ENCODE measurements at places on chromosomes 5 and 9. TPM values are rescaled to one million over a fixed set of nuclear protein-coding genes. Genes with fewer than 3 reads are reported as not detected.

The SPATA9 gene
- polyA plus RNA-seq: not detected

The ORM2 gene
- polyA plus RNA-seq: not detected

The CCDC183 gene
- polyA plus RNA-seq: 4.0 TPM

The CCDC192 gene
- polyA plus RNA-seq: not detected

The CTSV gene
- polyA plus RNA-seq: not detected

The ASPN gene
- polyA plus RNA-seq: not detected

The NR5A1 gene
- not detected for polyA plus RNA-seq

The IFNK gene
- polyA plus RNA-seq: not detected

The TEK gene
- polyA plus RNA-seq: not detected

The SLC25A2 gene
- 0.29 TPM for polyA plus RNA-seq

The LIFR gene
- polyA plus RNA-seq: not detected

The SHB gene
- 0.16 TPM for polyA plus RNA-seq

The MRRF gene
- 38.6 TPM for polyA plus RNA-seq

The PLAC8L1 gene
- polyA plus RNA-seq: not detected

The HTR1A gene
- polyA plus RNA-seq: not detected

The PCDHB12 gene
- polyA plus RNA-seq: not detected

The SPINK4 gene
- not detected for polyA plus RNA-seq

The STXBP1 gene
- not detected for polyA plus RNA-seq

The ENHO gene
- polyA plus RNA-seq: 0.13 TPM

The ADRA1B gene
- polyA plus RNA-seq: not detected

The IFNA16 gene
- polyA plus RNA-seq: not detected

The FOXD1 gene
- 0.17 TPM for polyA plus RNA-seq

The CFAP90 gene
- not detected for polyA plus RNA-seq

The PCDHA8 gene
- polyA plus RNA-seq: not detected

The TGFBR1 gene
- 3.0 TPM for polyA plus RNA-seq

The FGF18 gene
- polyA plus RNA-seq: 0.07 TPM

The DENND4C gene
- 14.0 TPM for polyA plus RNA-seq

The CCDC69 gene
- polyA plus RNA-seq: 113 TPM

The POLR3G gene
- polyA plus RNA-seq: 0.76 TPM

The TMC1 gene
- polyA plus RNA-seq: not detected

The RHOBTB3 gene
- 1.7 TPM for polyA plus RNA-seq

The PTRH1 gene
- 6.3 TPM for polyA plus RNA-seq

All from B cell (primary cell).